ENCODE measurements at places on chromosomes 4 and X.

DNA sequence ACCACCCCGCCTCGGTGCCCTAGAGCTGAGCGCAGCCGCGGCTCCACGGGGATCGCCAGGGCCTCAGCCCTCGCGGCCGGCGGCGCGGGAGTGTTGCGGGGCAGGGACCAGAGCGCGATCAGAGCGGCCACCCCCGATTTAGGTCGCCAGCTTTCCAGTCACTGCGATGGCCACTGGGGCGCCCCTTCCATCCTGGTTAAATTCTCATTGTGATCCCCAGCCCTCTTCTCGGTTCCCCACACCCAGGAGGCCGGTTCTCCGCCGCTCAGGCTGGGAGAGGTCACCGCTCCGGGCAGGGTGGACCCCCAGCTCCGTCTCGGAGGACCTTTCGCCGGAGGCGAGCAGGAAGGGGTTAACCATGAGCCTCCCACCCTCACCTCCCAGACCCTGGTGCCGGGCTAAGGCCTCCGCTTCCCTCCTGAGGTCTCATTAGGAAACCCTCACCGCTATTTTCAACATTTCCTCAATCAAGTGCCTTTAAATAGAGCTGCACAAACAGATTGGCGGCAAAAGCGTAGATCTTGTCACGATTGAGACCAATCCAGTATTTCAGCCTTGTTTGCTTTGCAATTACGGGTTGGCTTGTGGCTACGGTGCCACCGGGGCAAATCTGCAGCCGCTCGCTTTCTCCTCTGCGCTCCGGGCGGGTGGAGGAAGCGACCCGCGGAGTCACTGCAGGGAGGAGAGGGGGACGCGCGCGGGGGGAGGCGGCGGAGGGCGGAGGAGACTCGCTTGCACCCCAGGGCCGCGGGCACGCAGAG is 8.3 kb upstream of the HAND2 start:
- DNase-seq, result no peak

DNA sequence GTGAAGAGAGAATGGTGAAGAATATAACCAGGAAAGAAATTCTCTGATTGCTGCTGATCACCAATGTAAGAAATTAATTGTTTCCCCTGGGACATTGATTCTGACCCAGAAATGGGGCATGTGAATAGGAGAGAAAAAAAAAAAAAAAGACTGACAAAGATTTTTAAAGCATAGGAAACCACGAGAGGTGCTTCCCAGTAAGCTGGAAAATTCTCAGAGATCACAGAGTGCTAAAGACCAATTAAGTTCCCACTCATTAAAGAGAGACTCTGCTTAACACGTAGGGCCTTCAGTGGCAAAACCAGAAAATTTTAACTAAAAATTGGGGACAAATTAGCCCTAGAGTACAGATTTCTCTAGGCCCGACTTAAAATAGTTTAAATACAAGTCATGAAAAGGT is 604.4 kb downstream of the ARAP2 start:
- no peak for DNase-seq

DNA sequence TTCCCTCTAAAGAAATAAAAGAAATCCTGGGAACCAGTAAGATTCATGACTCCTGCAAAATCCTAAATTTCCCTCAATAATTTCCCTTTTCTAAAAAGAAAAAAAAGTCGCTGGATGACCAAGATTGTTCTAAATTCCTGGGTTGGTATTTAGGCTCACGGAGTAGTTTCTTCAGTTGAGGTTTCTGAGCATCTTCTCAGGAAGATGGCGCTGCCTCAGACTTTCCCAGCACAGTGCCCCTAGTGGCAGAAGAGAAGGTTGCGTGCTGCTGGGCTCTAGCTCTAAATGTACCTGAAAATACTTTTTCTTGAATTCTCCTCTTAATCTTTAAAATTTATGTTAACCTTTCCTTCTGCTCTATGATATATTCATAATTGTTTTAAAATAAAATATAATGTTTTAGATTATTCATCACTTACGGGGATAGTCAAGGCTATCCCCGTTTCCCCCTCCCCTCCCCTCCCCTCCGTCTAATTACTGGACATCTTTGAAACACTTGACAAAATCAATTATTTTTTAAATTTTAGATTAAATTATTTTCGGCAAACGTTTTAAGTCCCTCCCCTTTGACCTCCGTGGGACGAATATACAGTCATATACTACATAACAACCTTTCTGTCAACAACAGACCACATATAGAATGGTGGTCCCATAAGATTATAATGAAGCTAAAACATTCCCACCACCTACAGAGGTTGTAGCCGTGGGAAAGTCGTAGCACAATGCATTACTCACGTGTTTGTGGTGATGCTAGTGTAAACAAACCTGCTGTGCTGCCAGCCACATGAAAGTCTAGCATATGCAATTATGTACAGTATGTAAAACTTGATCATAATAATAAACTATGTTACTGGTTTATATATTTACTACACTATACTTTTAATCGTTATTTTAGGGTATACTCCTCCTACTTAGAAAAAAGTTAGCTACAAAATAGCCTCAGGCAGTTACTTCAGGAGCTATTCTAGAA is 41.0 kb upstream of the GATB start:
- DNase-seq, result peak; percentile 65

DNA sequence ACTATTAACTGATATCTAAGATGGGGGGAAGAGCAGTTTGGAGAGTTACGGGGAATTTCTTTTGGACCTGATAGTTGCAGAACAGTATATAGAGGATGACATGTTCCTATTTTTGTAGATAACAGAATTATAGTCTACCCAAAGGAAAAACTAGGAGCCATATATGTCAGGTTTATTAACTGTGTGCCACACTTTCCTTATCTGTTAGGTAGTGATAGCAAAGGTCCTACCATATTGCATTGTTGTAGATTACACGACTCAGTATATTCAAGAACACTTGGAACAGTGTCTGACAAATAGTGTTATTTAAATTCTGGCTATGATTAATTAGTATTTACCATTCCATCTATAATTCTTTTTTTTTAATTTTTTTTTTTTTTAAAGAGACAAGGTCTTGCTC is 175.3 kb downstream of the NR3C2 start:
- DNase-seq, result no peak

DNA sequence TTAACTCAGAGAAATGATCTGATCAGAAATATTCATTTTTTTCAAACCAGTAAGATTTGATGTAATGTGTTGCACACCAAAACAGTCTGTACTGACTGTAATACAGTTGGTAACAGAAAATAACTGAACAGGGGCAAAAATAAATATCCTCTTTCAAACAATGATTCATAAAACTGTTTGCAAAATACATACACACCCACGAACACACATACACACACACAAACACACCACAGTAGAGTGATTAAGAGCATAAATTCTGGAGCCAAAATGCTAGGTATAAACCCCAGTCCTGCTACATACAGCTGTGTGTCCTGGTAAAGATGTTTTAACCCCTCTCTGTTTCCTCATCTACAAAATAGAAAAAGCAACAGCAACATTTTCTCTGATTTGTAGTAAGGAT is 376.6 kb downstream of the PDGFC start:
- DNase-seq, result no peak

- no peak for DNase-seq
These were observed 25.2 kb downstream of the PDGFRA start for GRCh38 chr4:54254116-54254914.

GRCh38 chrX:151176231-151176750 is at the start of gene GPR50:
TSS of gene GPR50 (plus strand) at chrX:151176584. CDS start at chrX:151176722, 138 bp downstream.
- no peak for DNase-seq

GRCh38 chrX:2492531-2493218 is 8.1 kb downstream of the DHRSX start:
- no peak for DNase-seq

DNA sequence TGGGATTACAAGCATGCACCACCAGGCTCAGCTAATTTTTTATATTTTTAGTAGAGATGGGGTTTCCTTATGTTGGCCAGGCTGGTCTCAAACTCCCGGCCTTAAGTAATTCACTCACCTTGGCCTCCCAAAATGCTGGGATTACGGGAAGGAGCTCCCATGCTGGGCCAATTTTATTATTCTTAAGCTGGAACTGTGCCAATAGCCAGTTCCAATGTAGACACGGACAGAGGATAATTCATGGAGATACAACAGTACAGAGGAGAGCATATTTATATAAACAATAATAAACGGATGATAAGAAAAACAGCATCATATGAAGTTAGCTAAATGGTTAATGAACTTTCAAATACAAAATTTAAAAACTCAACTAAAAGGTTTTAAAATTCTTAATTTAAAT is 87.8 kb downstream of the PPA2 start:
- DNase-seq, result no peak

DNA sequence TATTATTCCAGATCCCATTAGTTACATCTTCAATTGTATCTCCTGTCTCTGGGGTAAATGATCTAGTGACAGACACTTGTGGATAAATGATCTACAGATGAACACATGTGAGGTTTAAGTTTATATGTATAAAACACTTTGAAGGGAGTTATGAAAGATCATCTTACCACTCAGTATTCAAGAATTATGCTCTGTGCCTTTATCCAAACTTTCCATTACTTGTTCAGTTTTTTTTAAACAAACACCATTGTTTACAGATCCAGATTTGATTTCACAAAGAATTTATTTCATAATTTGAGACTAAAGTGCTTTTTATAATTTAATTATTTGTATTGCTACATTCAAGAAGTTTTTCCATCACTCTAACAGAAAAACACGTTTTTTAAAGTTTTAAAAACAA is 142.5 kb downstream of the HHIP start:
- no peak for DNase-seq

DNA sequence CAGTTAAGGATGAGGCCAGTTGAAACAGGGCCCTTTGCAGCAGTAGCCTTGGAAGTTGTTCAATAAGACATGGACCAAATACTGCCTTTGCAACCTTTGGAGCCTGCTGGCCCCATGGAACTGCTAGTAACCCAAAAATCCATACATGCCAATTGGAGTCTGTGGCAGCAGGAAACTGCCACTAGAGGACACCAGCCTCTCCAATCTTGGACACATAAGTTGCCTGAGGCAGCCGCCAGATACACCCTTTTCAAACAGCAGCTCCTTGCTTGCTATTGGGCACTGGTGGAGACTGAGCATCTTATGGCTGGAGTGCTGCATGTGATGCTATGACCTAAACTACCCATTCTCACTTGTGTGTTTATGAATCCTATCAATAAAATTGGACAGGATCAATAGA is 14.8 kb upstream of the LAP3 start:
- DNase-seq, result no peak

- no peak for DNase-seq
These were observed 24.8 kb downstream of the CPE start for GRCh38 chr4:165403637-165404036.

- no peak for DNase-seq
These were observed 17.3 kb downstream of the HTRA3 start for GRCh38 chr4:8286719-8287342.

DNA sequence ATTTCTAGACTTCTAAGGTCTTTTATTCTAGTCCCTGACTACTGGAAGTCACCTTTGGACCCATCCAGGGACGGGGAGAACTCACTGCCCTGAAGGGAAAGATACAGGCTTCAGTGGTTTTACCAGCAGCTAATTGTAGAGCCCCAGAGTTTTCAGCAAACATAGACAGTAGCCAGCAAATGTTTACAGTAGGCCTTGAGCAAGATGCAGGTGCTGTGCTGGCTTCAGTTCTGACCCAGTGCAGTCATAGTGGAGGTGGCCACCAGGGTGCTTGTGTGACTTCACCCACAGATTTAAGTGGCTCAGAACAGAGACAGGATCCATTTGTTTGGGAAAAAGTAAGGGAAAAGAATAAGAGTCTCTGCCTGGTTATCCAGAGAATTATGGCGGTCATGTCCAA is 384.4 kb upstream of the AR start:
- no peak for DNase-seq

- DNase-seq, result no peak
These were observed 175.4 kb upstream of the FRG1 start for GRCh38 chr4:189765301-189765700.

GRCh38 chrX:18290200-18290599 is 64.3 kb downstream of the SCML2 start:
- no peak for DNase-seq

GRCh38 chr4:95362906-95363558 is 185.7 kb downstream of the UNC5C start:
- DNase-seq, result no peak

- DNase-seq, result no peak
These were observed 302.3 kb downstream of the DCHS2 start for GRCh38 chr4:154189346-154189745.

DNA sequence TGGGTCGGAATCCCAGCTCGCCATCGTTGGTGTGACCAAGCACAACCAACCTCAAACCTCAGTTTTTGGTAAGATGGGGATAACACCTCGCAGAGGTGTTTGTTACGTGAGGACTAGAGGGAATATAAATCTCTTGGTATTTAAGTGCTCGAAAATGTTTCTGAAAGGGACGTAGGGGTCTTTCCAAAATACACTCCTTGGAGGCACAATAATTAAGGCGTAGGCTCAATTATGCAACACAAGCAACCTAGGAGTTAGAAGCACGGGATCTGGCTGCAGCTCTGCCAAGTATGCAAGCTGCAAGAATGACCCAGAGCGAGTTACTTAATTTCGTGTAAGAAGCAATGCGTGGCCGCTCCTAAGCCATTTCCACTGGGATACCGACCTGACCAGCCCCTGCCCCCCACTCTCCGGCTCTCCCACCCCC is 552 bp downstream of the ADH5 start:
- DNase-seq, result no peak

GRCh38 chr4:185371702-185372101 is 24.0 kb downstream of the LRP2BP start:
- DNase-seq, result no peak
